ENCODE measurements at places on chromosomes 5 and 9.

DNA sequence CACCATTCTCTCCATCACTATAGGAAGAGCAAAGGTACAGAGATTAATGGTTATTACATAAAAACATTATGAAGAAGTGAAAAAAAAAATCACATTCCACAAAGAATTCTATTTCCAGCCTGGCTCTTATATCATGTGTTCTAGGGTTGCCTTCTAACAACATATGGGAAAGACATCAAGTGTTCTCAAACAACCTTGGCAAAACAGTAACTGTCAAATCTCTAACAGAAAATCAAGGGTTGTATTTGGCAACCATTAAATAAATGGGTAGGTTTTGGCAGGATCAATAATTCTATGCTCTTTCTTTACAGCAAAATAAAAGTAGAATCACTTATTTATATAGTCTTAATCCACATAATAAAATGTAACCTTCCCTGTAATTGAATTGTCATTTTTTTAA lies 728.9 kb downstream of the MAT2B start:
- DNase-seq = no peak

DNA sequence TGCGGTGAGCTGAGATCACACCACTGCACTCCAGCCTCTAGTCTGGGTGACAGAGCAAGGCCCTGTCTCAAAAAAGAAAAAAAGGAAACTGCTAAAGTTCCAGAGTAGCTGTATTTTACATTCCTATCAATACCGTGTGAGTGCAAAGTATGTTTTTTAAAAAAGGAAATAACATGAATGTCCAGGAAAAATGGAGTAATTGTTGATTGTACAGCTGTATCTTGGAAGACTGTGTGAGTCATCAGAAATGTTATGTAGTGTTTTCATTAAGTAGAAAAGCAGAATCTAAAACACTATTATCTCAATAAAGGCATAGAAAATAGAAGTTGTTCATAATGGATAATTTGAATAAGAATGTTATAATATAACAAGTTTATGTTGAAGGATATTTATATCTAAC lies 53.9 kb downstream of the ZCCHC7 start:
- no peak for DNase-seq

GRCh38 chr5:119313197-119313596 lies 42.6 kb upstream of the TNFAIP8 start:
- no peak for DNase-seq

DNA sequence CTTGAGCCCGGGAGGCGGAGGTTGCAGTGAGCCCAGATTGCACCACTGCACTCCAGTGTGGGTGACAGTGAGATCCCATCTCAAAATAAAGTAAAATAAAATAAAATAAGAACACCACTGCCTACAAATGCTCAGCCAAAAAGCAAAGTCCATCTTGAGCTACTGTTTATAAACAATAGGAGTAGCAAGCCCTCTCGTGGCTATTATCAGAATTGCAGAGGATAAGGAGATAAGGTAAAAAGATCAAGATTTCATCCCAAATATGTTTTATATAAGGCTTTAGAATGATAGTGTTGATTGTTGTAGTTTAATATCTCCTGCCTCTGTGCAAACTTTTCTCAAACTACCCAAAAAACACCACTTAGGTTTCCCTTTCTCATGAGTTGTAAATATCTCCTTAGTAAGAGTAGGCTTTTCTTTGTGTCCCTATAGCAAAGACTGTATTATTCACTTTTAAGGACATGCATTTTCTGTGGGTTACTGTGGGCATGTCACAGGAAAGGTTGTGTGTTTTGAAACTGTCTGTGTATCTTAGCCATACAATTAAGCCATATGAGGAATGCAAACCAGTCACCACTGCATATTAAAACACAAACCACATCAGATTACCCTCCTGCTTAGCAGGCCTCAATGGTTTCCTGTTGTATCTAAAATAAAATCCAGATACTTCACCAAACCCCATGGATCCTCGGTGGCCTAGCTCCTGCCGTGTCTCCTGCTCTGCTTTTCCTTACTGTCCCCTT lies 31.8 kb upstream of the CKS2 start:
- peak; percentile 51 for DNase-seq

- no peak for DNase-seq
These were observed 29.3 kb upstream of the NDFIP1 start for GRCh38 chr5:142079306-142079721.

DNA sequence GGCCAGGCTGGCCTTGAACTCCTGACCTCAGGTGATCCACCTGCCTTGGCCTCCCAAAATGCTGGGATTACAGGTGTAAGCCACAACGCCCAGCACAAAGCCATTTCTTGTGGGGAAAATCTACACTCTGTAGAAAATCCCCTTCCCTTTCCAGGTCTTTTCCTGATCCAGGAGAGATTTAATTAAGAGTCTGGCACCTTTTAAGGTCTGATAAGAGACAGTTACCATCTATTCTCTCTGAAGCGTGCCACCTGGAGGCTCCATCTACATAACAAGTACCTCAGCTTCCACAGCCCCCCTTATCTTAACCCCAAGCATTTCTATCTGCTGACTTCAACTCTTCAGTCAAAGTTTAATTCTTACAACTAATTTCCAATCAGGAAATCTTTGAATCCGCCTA lies 71.4 kb upstream of the CDK20 start:
- DNase-seq = no peak

- DNase-seq = no peak
These were observed 752.8 kb downstream of the IRX1 start for GRCh38 chr5:4348423-4348822.

GRCh38 chr5:151083081-151083676 lies 2.3 kb upstream of the TNIP1 start:
- peak; percentile 85 for DNase-seq

DNA sequence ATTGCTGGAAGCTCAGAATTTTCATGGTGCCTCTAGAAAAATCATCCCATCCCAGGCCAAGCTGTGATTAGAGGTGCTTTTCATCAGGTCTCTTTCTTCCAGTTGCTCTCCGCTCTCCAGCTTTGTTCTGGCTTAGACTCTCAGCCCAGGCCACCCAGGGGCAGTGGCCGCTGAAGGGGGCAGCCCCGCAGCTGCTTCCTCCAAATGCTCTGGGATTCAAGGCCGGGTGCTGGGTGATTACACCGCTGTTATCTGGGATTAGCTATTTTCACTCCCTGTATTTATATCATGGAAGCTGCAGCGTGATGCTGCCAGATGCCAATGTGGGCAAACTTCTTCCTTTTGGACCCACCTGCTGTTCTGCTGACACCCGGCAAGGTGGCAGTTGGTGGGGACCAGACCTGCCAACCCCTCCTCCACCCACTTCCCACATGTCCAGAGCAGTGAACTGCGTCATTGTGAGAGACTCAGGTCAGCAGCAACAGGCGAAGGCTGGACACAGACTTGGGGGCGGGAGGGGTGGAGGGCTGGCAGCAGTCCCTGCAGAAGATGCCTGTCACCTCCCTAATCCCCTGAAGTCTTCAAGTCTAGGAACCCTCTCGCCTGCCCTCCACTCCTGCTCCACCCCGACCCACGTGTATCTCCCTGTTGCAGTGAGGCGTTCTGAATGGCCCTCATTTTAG lies 33.9 kb upstream of the NKX2-5 start:
- no peak for DNase-seq

GRCh38 chr5:178640331-178641045 lies 13.6 kb upstream of the CLK4 start:
- DNase-seq = no peak

DNA sequence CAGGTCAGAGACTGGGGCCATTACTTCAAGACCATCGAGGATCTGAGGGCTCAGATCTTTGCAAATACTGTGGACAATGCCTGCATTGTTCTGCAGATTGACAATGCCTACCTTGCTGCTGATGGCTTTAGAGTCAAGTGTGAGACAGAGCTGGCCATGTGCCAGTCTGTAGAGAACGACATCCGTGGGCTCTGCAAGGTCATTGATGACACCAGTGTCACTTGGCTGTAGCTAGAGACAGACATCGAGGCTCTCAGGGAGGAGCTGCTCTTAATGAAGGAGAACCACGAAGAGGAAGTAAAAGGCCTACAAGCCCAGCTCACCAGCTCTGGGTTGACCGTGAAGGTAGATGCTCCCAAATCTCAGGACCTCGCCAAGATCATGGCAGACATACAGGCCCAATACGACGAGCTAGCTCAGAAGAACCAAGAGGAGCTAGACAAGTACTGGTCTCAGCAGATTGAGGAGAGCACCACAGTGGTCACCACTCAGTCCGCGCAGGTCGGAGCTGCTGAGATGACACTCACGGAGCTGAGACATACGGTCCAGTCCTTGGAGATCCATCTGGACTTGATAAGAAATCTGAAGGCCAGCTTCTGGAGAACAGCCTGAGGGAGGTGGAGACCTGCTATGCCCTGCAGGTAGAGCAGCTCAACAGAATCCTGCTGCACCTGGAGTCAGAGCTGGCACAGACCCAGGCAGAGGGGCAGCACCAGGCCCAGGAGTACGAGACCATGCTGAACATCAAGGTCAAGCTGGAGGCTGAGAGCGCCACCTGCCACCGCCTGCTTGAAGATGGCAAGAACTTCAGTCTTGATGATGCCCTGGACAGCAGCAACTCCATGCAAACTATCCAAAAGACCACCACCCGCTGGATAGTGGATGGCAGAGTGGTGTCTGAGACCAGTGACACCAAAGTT lies 9.3 kb downstream of the NIPBL start:
- DNase-seq = no peak

GRCh38 chr5:106755066-106755465 lies 915.7 kb downstream of the EFNA5 start:
- no peak for DNase-seq

GRCh38 chr9:79572608-79573411 lies 1.0 kb downstream of the TLE4 start:
- peak; percentile 28 for DNase-seq

DNA sequence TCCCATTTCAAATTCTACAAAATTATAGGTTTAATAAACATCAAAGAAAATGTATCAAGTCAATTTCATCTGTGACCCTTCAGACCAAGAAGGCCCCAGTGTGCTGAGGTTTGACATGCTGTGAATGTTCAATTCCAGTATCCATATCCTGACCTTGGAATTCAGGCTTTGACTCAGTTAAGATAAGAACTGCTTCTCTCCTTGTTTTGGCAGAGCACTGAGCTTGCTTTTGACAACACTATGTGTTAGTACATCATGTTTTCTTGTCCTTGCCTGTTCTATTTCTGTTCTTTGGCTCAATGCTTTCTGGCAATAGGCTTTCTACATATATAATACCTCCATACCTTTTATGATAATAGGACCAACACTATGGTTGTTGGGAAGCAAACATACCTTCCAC lies 105.6 kb downstream of the PLCXD3 start:
- DNase-seq = no peak

- DNase-seq = no peak
These were observed 47.1 kb upstream of the C5orf47 start for GRCh38 chr5:173941758-173942401.

DNA sequence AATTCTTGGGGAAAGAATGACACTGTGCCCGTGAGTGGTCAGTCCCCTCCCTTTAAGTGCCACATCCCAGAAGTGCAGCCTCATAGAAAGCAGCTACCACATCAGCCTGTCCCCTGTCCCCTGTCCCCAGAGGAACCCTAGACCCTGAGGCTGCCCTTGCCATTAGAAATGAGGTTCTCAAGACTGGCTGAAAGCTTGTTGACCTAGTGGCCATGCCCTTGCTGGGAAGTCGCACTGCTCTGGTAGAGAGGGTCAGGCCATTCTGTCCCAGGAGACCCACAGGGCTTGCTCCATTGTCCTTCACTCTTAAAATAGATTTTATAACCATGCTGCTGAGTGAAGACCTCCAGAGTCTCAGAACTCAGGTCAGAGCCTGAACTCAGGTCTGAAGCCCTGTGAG lies 184.5 kb downstream of the RGS3 start:
- no peak for DNase-seq

DNA sequence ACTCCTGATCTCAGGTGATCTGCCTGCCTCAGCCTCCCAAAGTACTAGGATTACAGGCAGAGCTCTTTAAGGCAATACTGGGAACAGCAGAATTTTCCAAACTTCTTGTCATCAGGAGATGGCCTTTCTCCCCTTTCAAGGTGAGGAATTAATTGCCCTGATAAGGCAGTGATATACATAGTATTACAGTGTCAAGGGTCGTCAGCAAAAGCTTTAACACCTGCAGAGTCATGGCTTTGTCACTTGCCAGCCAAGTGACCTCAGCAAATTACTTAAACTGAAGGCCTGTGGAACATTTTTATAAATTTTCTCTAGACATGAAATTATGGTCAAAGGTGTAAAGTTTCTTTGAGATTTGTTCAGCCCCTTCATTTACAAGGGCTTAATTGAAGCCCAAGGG lies 59.5 kb downstream of the FBXO38 start:
- DNase-seq = no peak

- no peak for DNase-seq
These were observed 4.5 kb upstream of the CDK7 start for GRCh38 chr5:69230181-69230580.

- no peak for DNase-seq
These were observed 57.2 kb downstream of the ITGA1 start for GRCh38 chr5:52844885-52845284.

GRCh38 chr5:122707796-122708195 lies 67.1 kb upstream of the SNX2 start:
- no peak for DNase-seq

DNA sequence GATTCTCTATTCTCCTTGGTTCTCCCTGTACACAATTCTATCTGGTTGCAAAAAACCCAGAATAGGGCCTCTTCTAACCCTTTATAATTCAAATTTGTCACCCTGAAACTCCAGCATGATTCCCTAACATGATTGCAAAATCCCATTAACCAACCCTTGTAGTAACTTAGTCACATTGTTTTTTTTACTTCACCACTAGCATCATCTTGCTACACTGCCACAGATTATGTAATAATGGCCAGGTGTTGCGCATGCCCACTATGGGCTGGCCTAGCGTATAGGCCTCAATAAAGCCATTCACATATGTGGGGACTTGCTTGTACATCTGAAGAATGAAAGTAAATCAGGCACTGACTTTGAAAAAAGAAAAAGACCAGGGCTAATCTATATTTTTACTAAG lies 25.7 kb downstream of the FAM170A start:
- DNase-seq = no peak

- no peak for DNase-seq
These were observed 201.9 kb upstream of the ISL1 start for GRCh38 chr5:51181208-51181894.

GRCh38 chr5:135543485-135544304 lies 7.9 kb upstream of the NEUROG1 start:
- DNase-seq = no peak

DNA sequence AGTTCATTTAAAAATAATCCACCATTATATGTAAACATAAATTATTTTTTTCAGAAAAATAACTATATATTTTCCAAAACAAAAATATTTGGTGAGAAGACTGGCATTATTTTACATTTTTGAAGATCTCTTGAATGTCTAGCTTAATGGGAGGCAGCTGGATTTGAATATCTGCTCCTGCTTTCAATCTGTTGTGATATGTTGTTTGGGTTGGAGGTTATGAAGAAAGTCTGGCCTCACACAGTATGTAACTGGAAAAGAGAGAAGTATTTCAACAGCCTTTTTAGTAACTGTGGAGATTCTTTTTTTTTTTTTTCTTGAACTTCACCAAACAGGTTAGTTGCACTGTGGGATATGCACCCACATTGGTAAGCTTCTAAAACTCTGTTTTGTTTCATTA lies 84.7 kb upstream of the SLIT3 start:
- DNase-seq = no peak

- DNase-seq = peak; percentile 81
These were observed 182.9 kb upstream of the MEF2C start for GRCh38 chr5:89065919-89066318.

Measured in activated CD4-positive, alpha-beta T cell treated with anti-CD3 and anti-CD28 coated beads, Interleukin-2, amount 50 U/mL, for 16 hours (primary cell).